Panc1 (cell line): ENCODE measurements at places on chromosomes 12 and 14.
A peak's percentile ranks its signal among the peaks of the same experiment; 100 is the strongest.

GRCh38 chr12:120688527-120689071 lies 1.6 kb downstream of the MLEC start:
- DNase-seq, result no peak

DNA sequence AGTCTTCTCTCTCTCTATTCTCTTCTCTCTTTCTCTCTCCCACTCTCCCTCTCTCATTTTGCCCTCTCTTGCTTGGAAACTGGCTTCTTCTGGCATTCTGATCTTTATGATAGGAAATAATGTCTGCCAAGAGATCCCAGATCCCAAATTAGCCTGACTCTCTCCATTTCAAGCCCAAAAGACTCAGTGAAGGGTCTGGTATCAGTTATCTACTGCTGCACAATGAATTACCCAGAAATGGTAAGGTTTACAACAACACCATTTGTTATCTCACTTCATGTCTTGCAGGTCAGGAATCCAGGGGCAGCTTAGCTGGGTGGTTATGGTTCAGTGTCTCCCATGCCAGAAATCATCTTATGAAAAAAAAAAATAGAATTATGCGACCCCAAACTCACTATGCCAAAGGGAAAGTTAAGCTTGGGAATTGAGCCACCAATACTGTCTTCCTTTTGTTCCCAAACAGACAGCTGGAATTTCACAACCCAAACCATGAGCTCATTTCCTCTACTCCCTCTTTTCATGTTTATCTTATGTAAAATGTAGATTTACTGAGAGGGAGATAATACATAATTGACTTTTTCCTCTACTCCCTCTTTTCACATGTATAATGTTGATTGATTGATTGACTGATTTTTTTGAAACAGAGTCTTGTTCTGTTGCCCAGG lies 67.8 kb upstream of the FICD start:
- DNase-seq, result no peak

DNA sequence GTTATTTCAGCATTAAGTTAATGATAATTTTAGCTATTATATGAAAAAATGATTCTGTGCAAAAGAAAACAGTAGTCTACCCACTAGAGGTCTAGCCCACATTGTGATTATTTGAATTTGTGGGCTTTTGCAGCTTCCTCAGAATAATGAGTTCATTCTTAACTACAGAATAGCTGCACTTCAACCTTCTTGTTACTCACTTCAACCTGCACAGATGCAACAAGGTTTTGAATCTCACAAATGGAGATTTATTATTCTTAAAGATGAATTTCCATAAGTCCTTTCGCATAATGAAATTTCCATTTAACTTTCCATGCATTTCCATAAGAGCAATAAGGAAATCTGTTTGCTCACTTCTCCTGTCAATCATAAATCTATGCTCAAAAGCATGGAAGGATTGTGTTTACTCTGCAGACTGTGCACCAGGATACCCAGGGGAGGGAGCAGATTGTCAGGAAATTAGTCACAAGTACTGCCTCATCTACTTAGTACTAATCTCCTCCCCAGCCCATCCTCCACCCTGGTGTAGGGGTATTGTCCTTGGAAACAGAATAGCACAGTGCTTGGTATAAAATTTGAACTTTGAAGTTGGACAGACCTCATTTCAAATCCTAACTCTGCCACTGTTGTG lies 24.1 kb downstream of the PTGER2 start:
- peak; percentile 58 for DNase-seq

DNA sequence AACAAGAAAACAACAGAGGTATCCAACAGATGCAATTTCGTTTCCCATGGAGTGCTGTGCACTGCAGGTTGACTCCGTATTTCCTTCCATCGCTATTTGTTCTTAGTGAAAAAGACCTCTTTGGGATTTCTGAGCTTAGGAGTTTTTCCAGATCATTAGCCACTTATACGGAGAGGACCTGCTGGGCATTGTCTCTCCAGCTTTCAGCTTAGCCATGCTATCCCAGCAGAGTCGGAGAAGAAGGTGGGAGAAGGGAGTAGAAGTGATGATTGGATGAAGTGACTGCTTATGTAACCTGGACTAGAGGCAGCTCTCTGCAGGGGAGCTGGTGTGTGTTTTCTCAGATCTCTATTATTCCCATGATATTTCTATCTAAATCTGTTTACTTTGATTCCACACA lies 737.7 kb downstream of the DIO2 start:
- DNase-seq, result no peak

- no peak for DNase-seq
Measured at GRCh38 chr12:39628836-39629235, 9.2 kb upstream of the ABCD2 start.

GRCh38 chr12:93219947-93220346 lies 157.8 kb upstream of the NUDT4 start:
- no peak for DNase-seq

DNA sequence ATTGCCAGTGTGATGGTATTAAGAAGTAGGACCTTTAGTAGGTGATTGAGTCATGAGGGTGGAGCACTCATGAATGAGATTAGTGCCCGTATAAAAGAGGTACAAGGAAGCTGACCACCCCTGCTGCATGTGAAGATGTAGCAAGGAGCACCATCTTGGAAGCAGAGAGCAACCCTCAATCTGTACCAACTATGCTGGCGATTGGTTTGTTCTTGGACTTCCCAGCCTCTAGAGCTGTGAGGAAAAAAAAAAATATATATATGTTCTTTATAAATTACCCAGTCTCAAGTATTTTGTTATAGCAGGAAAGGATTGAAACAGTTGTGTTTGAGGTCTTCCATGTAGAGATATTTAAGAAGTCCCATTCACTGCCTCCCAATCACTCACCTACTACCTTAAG lies 16.9 kb downstream of the METTL25 start:
- DNase-seq, result no peak
